ENCODE measurements at places on chromosomes 5 and 9.

- DNase-seq = no peak
Measured at GRCh38 chr5:35761541-35761940, 95.2 kb upstream of the IL7R start.

- DNase-seq = no peak
Measured at GRCh38 chr9:89808756-89809181, 204.0 kb downstream of the GADD45G start.

- no peak for DNase-seq
Measured at GRCh38 chr5:106658150-106658549, 1012.6 kb downstream of the EFNA5 start.

- no peak for DNase-seq
Measured at GRCh38 chr9:133932181-133932580, 59.9 kb downstream of the VAV2 start.

DNA sequence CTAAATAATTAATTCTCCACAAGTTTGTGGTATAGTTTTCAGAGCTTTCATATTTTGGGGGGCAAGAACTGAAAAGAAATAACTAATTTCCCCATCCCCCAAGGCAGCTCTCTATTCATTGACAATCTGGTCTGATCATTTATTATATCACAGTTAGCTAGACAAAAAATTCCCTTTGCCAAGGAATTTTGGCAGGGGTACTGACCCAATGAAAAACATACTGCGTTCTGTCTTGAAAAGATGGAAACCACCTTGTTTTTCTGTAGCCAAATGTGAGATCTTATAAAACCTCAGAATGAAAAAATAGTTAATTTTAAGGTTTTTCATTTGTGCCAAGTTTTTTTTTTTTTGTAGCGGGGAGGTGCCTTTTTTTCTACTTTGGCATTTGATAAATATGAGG, 1008.9 kb downstream of the EFNA5 start:
- no peak for DNase-seq
